Stimulated activated naive CD4-positive, alpha-beta T cell treated with Interleukin-2 at 50 U/mL for 16 hours (primary cell): ENCODE measurements at places on chromosomes 4 and X.

DNA sequence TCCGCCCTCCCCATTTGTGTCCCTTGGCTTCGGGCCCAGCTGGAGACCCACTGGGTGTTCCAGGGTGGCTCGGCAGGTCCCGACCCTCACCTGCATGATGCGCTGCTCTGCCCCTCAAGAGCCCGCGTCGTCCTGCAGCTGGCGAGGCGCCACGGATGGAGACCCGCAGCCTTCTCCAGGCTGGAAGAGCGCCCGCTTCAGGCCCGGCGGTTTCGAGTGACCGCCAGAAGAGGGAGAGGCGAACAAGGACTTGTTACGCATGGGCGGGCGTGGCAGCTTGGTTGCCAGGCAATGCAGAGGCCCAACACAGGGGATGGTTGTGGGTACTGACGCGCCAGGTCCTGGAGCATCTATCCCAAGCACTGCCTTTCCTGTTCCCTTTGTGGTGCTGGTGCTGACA is at the start of gene PDCL2:
PDCL2 (minus strand) TSS at position 232 of the 400 bp plus-strand sequence; CDS start at position 96, 136 bp downstream.
- DNase-seq, result no peak

GRCh38 chr4:1642196-1642951 is 41.7 kb downstream of the FAM53A start:
- DNase-seq, result no peak

- peak; percentile 35 for DNase-seq
Measured at GRCh38 chr4:98657531-98658286, 702 bp downstream of the TSPAN5 start.

DNA sequence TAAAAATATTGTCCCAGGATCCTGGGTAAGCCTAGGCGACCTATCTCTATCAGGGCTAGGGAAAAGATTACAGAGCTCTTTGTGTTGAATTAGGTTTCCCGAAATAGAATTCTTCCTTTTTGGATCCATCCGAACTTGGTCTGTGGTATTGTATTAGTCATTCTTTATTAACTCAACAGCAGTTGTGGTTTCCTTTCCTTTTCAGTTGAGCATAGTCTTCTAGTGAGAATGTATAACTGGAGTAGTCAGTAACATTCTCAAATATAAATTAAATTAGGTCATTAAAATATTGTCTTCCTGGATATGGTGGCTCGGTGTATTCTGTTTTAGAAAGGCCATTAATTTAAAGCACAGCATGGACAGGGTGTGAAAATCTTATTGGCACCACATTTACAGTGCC is 520.4 kb downstream of the NLGN4X start:
- no peak for DNase-seq

- DNase-seq, result no peak
Measured at GRCh38 chr4:183146478-183146877, 47.4 kb downstream of the WWC2 start.

GRCh38 chr4:60019180-60019579 is 1180.9 kb upstream of the ADGRL3 start:
- no peak for DNase-seq

DNA sequence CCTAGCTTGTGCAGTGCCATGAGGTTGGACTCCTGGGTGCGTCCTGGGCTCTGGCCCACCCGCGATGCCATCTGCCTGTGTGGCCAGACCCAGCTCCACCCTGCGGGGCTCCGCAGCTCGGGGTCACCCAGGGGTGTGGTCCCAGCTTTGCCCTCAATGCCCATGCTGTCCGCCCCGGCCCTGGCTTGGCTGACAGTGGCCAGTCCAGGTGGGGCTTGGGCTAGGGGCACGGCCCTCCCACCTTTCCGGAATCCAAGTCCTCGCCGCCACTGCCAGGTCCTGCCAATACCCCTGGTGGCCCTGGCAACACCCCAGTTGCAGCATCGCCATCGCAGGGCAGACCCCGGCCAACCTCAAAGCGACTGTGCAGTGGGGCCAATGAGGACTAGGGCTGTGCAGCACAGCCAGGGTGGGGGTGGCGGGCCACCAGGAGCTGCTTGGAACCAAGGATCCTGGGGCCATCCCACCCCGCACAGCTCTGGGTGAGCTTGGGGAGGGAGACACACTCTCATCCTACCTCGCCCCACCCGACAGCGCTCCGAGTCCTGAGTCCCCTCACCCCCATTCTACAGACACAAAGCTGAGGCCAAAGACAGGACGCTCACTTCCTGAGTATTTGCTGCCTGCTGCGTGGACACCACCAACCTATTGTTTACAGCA is 80.9 kb downstream of the ZNF718 start:
- DNase-seq, result no peak

GRCh38 chr4:175770555-175770954 is 41.5 kb downstream of the GPM6A start:
- no peak for DNase-seq

DNA sequence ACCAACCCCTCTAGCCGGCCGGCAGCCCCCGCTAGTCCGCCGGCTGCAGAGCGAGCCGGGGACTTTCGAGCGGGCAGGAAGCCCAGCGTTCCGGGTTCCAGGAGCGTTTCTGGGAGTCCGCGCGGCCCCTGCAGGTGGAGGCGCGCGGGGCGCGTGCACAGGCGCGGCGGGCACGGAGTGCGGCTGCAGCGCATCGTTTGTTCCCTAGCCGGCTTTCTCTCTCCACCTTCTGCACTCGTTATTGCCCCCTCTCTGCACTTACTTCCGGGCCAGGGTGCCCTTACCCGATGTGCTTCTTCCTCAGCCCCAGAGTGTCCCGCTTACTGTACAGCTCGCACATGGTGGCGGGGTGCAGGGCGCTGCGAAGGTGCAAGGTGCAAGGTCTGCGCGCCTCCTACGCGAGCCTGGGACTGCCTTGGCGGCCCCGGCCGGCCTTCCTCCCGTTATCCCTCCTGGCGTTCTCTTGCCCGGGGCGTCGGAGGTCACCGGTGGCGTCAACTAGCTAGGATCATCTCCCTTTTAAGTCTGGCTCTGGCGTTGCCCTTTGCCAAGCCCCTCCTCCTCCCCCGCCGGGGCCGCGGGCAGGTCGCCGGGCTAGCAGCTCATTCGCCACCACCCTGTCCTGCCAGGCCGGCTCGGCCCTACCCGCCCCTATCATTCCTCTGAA is at the start of gene ETNPPL:
ETNPPL (minus strand) TSS at position 495 of the 667 bp plus-strand sequence; CDS start at position 340, 155 bp downstream.
- DNase-seq, result peak; percentile 2

DNA sequence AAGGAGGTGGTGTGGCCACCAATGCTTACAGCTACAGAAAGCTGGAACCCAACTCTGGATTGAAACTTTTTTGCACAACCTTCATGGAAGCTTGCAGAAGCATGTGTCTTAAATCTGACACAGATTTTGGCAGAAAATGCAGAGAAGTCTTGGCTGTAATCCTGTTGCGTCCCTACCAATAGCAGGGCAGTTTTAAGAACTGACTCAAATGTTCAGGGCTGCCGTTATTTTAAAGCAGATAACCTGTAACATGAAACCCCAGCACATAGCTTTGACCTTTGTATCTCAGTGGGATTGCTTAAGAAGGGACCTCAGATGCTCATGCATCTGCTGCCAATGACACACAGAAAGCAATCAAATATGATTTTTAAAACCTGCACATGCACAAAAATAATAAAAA is at the start of gene VEGFD:
VEGFD (minus strand) TSS at position 110 of the 400 bp plus-strand sequence. CDS start 467 bp downstream, outside the sequence.
- no peak for DNase-seq

DNA sequence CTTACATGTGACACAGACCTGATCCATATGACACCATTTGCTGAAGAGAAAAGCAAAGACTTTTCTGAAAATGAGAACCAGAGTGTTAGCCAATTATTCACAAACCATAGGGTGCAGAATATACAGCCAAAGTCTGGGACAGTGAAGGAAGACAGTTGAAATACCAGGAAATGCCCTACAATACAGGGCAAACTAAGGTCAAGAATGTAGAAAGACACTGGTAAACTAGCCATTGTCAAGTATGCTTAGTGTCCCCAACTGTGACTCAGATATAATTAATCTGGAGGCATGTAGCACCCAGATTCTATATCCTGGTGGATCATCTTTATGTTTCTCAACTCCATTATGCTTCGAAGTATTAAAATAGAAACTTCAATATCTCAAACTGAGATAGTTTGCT is 200.9 kb upstream of the FSTL5 start:
- no peak for DNase-seq

DNA sequence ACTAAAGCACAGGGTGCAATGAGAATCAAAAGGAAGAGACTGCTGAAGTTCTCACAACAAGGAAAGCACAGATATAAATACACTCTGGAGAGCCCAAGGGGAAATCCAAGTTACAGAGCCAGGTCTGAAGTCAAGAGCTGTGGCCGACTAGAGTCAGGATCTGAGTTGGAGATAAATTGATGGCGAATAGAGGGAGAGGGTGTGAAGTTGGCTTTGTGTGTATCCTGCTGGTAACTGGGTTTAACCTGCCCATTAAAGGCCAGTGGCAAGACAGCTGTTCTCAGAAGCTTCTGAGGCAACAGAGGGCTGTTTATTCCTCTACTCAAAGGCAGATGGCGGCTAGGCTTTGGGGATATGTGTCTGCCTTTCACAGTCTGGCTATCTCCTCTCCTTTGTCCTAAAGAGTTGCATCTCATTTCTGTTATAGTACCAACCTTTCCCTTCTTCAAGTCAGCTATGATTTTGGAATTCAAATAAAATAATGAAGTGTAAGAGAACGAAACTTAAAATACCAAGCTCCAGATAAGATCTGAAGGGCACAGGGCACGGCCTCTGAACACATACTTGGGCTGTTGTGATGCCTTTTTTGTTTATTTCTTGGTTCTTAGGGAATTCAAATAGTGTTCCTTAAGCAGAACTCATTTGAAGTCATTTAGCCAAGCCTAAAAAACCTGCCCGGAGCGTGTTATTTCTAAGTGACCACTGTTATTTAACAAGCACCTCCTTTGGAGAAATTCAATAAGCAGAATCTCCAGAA is 142.1 kb downstream of the APBB2 start:
- DNase-seq, result no peak

GRCh38 chrX:19761554-19762295 is 125.7 kb downstream of the SH3KBP1 start:
- DNase-seq, result no peak

DNA sequence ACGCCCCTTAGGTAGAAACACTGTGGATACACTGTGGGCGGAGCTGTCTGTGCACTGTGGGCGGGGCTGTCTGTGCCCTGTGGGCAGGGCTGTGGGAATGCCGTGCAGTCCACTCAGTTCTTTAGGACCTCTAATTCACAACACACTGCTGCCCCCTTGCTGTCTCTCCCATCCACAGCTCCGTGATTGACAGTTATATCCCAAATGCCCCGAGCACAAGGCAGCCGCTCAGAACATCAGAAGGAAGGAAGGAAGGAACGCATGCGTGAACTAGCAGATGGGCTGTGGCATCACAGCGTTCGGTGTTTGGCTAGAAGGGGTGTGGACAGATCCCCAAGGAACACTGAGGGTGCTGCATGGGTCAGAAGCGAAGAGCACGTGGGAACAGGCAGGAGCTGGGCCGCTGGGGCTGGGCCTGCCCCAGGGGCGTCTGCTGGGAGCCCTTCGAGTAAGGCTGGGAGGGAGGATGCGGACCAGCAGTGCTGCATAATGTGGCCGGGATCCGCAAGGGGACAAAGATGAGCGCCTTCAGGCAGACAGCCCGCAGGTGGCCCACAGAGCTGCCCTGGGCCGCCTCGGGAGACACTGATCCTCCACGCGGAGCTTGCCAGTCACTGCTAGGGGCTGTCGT is 29.8 kb downstream of the ACOX3 start:
- DNase-seq, result no peak

GRCh38 chrX:33379839-33380238 is 168.5 kb upstream of the DMD start:
- no peak for DNase-seq

DNA sequence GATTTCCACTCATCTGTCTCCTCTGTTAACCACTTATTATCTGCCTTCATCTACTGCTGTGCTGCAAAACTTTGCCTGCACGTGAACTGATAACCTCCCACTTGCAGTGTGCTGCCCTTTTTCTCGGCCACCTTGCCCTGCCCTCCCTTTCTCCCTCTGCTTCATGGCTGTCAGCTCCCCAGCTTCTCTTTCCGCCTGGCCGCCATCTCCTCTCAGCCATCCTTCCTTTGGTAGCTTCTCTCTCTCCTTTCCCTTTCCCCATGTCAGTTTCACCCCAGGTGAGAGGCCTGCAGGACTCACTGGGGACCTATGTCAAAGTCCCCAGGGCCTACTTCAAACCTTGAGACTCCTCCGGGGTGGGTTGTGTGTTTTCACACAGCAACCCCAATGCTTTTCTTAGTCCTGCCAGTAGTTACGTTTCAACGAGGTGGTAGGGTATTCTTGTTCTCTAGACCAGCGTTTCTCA is 6.6 kb downstream of the MSL3 start:
- no peak for DNase-seq

DNA sequence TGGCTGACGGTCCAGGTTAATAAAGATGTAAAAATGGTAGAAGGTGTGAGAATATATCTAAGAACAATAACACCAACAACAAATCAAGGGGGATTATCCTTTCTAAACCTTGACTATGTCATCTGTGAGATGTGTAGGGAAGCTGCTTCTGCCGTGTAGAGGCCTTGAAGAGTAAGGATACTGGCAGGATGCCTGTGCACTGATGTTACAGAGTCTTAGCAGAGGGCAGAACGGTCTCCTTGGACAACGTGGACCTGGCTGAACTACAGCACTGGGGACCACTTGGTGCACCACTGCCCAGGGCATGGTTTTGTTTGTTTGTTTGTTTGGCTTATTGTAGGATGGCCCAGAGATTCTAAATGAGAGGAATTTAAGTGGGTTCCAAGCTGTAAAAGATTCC is 33.5 kb downstream of the GPAT3 start:
- no peak for DNase-seq

GRCh38 chr4:175065228-175065627 is 147.1 kb downstream of the ADAM29 start:
- no peak for DNase-seq

- no peak for DNase-seq
Measured at GRCh38 chr4:158129694-158130093, 43.1 kb downstream of the GASK1B start.

DNA sequence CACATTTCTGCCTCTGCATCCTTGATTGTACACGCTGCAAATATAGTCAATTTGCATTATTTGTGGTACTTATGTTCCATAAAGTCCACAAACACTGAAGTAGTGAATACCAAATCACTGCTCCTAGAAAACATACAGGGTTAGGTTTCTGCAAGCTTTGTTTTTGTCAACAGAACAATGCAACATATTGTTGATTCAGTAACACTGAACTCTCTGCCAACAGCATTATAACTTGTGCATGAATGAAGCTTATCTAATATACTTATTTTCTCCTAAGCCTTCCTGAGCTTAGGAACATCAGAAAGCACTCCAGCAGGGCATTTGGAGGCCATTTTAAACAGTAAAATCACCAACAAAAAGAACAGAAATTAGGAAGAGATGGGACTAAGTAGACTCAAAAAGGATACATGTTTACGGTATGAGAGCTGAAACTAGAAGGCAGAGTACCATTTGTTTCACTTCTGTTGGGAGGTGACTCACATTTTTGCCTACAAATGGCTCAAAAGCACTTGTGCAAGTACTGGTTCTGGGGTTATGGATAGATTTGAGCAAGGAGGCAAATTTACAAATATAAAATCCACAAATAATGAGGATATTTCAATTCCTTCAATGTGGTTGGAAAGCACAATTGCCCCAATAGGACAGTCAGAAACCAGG is 14.1 kb downstream of the COX18 start:
- no peak for DNase-seq
